ENCODE measurements at places on chromosomes 6 and 20. TPM values are rescaled to one million over a fixed set of nuclear protein-coding genes. Genes with fewer than 3 reads are reported as not detected.

Gene TFEB
- 4.4 TPM for total RNA-seq

Gene PTCRA
- not detected for total RNA-seq

Gene TNFRSF6B
- total RNA-seq = 5.4 TPM

Gene TGM3
- 0.39 TPM for total RNA-seq

Gene MAP1LC3A
- total RNA-seq = 22.7 TPM

Gene IYD
- total RNA-seq = under 0.01 TPM

Gene COL9A3
- 1.0 TPM for total RNA-seq

Gene HLA-DQA2
- not detected for total RNA-seq

Gene RAMACL
- total RNA-seq = 7.5 TPM

Gene SLC13A3
- total RNA-seq = 1.6 TPM

Gene SPO11
- not detected for total RNA-seq

Gene NFYA
- total RNA-seq = 12.3 TPM

Gene SDCBP2
- 1.7 TPM for total RNA-seq

Gene CFAP206
- total RNA-seq = 1.2 TPM

Gene LPA
- total RNA-seq = not detected

Gene BPIFB1
- total RNA-seq = not detected

Gene SLC26A8
- total RNA-seq = not detected

Gene NRSN1
- total RNA-seq = not detected

Gene RFX6
- total RNA-seq = not detected

Gene PRL
- total RNA-seq = 0.11 TPM

Gene BMP2
- total RNA-seq = 16.3 TPM

Gene KCNK16
- not detected for total RNA-seq

Gene TSBP1
- not detected for total RNA-seq

Gene UNC93A
- not detected for total RNA-seq

Gene SLC22A16
- total RNA-seq = not detected
